ENCODE measurements at places on chromosomes 7 and 10.

GRCh38 chr7:117992635-117993376 is 119.6 kb upstream of the CTTNBP2 start:
- no peak for DNase-seq

DNA sequence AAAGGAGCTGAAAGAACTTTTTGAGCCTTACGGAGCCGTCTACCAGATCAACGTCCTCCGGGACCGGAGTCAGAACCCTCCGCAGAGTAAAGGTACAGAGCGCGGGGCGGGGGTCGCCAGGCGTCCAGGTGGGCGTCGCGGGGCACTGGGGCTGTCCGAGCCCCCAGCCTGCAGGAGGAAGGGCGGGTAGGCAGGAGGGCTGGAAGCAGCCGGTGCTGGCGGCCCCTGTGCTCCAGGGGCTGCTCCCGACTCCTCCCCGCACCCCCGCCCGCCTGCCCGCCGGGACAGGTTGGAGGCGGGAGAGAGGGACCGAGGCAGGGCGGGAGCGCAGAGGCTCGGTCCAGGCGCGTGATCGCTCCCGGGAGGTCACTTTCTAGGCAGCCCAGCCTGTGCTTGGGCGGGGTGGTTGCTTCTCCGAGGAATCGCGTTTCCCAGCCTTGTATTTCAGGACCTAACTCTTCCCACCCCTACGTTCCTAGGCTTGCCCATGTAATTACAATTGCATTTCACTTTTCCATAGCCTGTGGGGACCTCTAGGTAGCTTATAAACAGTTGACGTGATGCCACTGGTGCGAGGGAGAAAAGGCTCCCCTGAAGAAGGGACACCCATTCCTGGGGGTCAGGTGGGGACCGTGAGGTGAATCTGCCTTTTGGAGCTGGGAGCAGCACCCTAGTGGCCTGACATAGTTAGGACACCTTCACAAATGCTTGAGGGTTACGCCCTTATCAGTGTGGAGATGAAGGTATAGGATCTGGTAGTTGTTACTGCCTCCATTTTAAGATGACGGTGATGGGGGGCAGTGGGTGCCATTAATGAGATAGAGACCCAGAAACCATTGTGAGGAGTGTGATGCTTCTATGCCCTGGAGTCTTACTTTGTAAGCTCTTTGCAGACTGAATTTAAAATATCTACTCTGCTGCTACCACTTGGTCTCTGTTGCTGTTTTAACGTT is 148.2 kb downstream of the CELF2 start:
- peak; percentile 49 for DNase-seq

- DNase-seq = no peak
These were observed 1096.9 kb upstream of the POT1 start for GRCh38 chr7:126026421-126027088.

- DNase-seq = no peak
These were observed 112.4 kb downstream of the ANKRD26 start for GRCh38 chr10:26987851-26988250.

DNA sequence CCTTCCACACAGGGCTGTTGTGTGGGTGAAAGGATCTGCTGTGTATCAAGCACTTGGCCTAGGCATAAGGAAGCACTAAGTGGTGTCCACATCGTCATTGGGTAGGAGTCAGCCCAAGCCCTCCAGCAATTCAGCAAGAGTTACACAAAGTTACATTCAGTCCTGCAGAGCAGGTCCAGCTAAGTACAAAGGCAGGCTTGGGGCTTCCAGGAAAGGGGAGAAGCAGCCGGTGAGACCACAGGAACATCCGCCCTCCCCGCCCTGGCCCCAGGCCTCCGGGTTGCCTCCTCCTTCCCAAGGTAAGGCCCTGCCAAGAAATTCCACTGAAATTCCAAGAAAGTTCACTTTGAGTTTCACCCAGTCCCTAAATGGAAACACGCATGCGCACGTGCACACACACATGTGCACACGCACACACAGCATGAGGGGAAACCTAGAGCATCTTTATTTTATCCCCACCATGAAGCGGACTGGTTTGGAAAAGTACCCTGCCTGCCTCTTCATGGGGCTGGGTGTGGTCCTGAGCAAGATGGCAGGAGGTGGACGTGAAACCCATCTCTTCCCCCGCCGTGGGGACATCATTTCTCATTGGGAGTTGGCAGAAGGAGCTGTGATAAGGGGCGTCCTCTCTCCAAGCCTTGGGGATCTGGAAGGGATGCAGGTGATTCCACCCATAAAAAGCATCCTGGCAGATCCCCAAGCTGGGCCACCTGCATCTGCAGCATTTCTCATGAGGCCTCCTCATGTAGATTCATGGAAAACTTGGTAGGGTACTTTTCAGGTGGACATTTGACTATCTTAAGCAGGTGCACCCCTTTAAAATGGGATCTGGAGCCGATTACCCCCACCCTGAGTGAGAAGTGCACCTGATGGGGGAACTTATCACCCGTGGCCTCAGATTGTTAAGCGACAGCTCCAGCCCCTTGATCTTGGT is 69.1 kb upstream of the NANOS1 start:
- no peak for DNase-seq

- DNase-seq = no peak
These were observed 61.8 kb downstream of the NEURL1 start for GRCh38 chr10:103555325-103555649.

DNA sequence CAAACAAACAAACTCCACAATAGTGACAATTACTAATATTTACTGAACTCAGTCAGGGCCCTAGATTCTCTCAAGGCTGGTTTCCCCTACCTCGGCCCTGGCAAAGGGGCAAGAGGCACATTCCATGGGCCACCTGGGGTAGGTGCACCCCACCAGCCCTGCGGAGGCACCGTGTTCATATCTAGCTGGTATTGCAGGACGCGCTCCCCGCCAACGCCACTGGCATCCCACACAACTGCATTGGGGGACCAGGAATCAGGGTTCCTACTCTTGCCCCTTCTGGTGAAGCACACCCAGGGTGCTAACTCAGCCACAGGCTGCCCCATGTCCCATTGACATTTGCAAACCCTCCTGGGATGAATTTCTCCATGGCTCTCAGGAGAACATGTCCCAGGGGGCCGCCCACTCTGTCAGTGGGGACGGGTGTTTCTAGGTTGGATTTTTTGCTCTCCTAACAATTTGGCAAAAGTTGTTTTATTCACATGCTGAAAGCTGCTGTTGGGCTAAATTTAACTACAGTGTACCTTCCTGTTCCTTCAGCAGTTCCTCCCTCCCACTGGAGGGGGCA is 76.7 kb downstream of the ZRANB1 start:
- DNase-seq = no peak

DNA sequence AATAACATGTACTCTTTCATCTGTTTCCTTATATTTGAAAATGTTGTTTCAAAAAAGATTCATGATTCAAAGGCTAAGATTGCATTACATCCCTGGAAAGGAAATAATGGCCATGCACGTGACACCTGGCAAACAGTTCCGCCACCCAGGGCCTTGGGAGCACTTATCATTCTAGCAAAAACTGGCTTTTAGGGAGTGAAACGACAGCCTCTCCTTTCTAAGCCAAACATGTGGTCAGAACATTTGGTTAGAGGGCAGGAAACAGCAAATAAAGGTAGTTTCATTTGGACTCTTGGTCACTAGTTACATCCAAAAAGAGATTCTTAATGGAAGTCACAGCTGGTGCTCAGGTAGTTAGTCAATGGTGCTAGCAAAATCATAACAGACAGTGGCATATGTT is 83.5 kb downstream of the FAS start:
- no peak for DNase-seq

- DNase-seq = no peak
These were observed 1.7 kb upstream of the TBATA start for GRCh38 chr10:70786799-70787415.

DNA sequence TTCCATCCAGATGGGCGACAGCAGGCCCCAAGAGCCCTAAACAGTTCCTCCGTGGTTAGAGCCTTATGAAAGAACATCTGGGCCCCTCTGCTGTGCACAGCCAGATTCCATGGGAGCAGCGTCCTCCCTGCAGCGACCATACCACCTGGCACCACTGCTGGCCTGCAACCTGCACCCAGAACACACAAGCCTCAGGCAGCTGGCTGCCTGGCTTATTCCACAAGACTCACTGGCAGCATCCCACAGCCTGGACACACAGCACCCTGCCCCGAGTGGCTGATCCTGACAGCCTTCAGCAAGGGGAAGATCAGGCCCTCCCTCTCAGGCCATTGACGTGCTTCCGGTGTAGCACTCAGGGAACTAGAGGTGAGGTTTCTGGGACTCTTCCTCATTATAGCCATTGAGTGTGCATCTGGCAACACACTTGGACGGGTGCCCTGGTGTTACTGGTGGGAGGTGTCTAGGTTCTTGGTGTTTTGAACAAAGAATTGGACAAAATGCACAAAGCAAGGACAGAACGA is 33.7 kb upstream of the ERCC6 start:
- DNase-seq = no peak

GRCh38 chr7:117216436-117217069 is 106.3 kb downstream of the WNT2 start:
- DNase-seq = no peak

DNA sequence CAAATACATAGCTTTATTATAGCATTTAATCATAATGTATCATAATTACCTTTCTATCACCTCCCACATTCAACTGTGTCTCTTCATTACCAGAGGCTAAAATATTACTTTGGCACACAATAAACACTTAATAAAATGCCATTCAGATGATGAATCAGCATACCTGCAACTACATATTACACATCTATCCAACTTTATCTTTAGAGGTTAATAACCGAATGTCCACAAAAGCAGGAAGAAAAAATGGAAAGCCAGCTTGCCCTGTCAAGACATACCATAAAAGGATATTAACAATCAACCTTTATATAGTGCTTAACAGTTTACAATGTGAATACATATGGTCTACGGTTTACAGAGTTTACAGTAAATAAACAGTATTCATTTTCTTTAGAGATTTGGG is 12.7 kb downstream of the CACUL1 start:
- DNase-seq = no peak

DNA sequence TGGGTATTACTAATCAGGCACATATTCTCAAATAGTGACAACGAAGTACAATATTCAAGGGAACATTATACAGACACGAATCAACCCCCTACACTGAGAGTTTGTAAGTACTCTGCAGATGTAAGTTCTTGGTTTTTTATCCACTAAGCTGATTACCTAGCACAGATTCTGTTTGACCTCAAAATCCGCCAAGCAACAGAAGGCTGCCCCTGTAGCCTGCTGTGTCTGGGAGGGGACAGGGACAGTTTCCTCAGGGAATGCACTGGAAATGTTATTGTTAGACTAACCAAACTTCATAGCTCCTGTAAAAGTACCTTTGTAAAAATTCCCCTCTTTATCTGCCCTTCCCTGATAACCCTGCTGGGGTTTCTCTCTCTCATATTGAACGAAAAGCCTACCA is 45.2 kb upstream of the ZRANB1 start:
- no peak for DNase-seq

GRCh38 chr7:23662124-23662983 is 17.6 kb upstream of the FAM221A start:
- DNase-seq = no peak

- DNase-seq = no peak
These were observed 88.8 kb downstream of the LHPP start for GRCh38 chr10:124550293-124551034.

GRCh38 chr10:62694537-62695126 is 109.9 kb upstream of the ADO start:
- no peak for DNase-seq

- DNase-seq = no peak
These were observed 10.7 kb downstream of the SUV39H2 start for GRCh38 chr10:14889318-14889717.

DNA sequence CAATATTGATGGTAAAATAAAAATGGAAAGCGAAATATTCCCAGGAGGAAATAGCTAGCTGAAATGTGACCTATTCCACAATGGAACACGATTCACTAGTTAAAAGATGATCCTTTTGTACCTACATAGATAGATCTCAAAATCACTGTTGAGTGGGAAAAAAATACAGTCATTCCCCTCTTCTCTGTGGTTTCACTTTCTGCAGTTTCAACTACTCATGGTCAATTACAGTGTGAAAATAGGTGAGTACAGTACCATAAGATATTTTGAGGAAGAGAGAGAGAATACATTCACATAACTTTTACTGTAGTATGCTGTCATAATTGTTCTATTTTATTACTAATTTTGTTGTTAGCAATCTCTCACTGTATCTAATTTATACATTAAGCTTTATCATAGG is 56.0 kb upstream of the COL13A1 start:
- no peak for DNase-seq

- no peak for DNase-seq
These were observed 59.4 kb upstream of the FRMD4A start for GRCh38 chr10:14389981-14390590.

Measured in head of caudate nucleus (tissue), 42 donors.